CD4-positive, alpha-beta T cell treated with Interleukin-6 at 100 ng/mL for 8 hours (primary cell): ENCODE measurements at places on chromosomes 6 and 20.
A peak's percentile ranks its signal among the peaks of the same experiment; 100 is the strongest.

GRCh38 chr6:45576648-45577624, 199.2 kb upstream of the SUPT3H start:
- no peak for DNase-seq

DNA sequence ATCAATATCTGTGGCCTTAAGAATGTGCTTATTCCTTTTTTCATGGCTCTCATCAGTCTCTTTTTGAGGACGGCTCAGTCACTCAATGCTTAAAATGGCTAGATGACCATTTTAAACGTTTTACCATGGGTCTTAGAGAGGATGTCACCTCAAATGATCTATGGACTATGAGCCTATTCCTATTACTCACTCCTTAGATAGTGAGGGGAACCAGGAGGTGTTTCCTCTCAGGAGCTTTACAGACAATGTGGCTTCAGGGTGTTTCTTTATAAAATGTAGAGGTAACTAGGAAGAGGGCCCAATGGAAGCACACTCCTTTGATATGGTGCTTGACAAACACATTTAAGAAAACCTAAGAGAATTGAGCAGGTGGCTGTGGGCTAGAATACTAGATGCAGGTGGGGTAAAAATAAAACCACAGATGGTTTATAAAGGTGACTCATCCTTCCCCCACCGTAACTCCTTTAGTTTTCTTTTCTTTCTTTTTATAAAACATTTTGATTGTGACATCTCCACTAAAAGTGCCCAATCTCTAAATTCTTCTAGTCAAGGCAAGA, 1.5 kb upstream of the TMEM200A start:
- no peak for DNase-seq

GRCh38 chr6:4672772-4673171, 103.4 kb upstream of the CDYL start:
- no peak for DNase-seq

GRCh38 chr6:33123732-33124524, 48.1 kb downstream of the HLA-DPB1 start:
- DNase-seq: no peak

DNA sequence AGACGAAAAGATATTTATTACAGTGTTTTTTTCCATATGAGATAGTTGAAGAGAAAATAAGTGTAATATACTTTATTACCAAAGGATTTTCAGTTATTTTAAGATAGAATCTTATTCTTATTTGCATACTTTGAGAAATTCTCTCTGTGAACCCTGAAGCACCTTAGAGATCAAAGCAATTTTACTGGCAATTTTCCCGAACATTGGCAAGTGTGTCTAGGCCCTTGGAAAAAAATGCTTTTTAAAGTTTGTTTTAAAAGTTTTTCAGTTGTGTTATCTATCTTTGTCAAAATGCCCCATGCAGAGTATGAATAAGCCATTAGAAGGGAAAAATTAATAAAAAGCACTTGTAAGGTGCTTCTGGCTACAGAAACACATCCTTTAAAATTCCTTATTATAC, 276.8 kb upstream of the HSF2 start:
- no peak for DNase-seq

- peak; percentile 29 for DNase-seq
Observed at GRCh38 chr6:11366183-11366933, 133.9 kb upstream of the NEDD9 start.

GRCh38 chr6:116398316-116399010, 27.7 kb downstream of the DSE start:
- no peak for DNase-seq

- DNase-seq: no peak
Observed at GRCh38 chr6:71326611-71327010, 38.0 kb downstream of the OGFRL1 start.
